ENCODE measurements at places on chromosomes 7 and 10. TPM values are rescaled to one million over a fixed set of nuclear protein-coding genes. Genes with fewer than 3 reads are reported as not detected.

GRCh38 chr10:112721080-112721698 is 228.9 kb upstream of the TCF7L2 start:
- DNase-seq = no peak

GRCh38 chr10:3265088-3265487 is 92.5 kb upstream of the PITRM1 start:
- no peak for DNase-seq

DNA sequence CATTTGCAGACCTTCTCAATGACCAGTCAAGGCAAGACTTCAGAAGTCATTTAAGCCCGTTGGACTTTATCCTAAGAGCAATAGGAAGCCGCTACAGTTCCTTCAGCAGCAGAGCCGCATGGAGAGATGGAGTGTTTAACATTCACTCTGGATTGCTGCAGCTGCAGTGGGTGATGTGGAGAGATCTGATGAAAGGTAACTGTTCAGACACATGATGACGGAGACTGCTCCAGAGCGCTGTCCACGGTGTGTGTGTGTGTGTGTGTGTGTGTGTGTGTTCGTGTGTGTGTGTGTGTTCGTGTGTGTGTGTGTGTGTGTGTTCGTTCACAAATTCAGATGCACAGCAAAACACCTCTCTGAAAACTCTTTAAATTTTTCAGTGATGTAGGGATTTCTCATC is 37.0 kb downstream of the SEC61G start:
- no peak for DNase-seq

GRCh38 chr7:35647171-35647574 is 47.8 kb downstream of the HERPUD2 start:
- no peak for DNase-seq

GRCh38 chr7:30912986-30913811 is 1.5 kb downstream of the AQP1 start:
- no peak for DNase-seq

DNA sequence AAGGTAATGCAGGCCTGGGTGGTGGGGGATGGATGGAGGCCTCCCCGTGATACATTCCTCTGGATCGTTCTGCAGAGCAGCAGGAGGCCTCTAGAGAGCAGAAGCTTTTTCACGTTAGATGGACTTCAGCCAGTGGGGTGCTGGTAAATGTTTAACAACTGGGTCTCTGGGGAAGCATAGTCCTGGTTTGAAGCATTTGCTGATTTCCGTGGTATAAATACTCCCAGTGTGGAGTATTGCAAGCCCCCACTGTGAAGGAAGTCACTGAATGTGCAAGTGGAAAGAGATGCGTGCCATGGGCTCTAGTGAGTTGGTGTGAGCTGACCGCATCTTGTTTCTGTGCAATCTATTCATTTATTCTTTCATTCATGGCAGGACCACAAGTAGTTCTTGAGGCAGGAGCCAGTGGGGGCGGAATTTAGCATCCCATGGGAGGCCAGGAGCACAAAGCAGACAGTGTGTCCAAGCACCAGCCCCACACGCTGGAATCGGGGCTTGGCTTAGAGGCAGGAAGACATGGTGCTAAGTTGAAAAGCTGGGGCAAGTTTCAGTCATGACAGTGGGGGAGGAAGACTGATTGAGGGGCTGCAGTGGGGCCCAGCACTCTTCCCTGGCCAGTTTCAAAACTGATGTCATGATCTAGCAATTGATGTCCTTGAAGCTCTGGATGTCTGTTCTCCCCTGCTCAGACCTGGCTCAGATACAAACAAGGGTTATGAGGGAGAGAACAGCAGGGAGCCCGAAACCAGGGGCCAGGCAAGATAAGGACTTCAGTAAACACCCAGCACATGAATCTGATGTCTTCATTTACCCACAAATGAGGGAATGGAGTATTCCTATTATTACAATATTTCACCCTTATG is 280.9 kb upstream of the LYZL1 start:
- no peak for DNase-seq

DNA sequence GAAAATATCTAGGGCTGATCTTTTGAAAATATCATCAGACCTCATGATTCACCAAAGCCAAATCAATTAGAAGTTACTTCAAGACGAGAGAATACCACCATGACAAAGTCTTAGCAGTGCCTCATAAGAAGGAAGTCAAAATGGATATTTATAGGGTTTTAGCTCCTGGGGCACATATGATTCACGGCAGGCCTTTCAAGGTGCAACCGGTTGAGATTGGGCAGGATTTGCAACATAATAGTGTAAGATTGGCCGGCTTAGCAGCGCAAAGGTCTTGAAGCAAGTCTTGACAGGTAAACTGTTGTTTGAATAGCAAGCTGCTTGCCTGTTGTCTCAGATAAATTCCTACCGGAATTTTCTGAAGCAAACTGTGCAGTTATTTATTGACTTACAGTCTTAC is 17.5 kb downstream of the ADRB1 start:
- DNase-seq = no peak

- no peak for DNase-seq
Measured at GRCh38 chr7:71343039-71343438, 211.1 kb downstream of the GALNT17 start.

DNA sequence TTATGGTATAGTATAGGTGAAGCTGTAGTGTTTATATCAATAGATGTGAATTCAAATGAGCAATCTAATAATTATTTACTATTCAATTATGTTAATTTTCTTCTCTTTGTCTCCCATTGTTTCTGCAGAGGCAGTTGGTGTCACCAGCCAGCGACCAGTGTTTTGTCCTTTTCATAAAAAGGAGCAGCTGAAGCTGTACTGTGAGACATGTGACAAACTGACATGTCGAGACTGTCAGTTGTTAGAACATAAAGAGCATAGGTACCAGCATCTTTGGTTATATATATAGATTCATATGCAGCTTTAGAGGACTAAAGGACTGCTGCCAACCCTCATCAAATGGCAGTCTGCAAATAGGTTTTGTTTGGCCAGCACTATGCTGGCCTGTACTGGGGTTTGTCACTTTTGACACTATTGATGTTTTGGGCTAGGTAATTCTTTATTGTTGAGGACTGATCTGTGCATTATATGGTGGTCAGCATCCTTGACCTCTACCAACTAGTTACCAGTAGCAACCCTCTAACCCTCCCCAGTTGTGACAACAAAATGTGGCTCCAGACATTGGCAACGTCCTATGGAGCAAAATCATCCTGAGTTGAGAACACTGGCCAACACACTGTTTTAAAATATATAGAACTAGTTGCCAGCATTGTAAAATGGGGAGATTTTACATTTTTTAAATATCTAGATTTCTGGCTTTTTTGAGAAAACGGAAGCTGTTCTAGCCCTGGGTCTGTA is 59.2 kb downstream of the TRIM24 start:
- no peak for DNase-seq

DNA sequence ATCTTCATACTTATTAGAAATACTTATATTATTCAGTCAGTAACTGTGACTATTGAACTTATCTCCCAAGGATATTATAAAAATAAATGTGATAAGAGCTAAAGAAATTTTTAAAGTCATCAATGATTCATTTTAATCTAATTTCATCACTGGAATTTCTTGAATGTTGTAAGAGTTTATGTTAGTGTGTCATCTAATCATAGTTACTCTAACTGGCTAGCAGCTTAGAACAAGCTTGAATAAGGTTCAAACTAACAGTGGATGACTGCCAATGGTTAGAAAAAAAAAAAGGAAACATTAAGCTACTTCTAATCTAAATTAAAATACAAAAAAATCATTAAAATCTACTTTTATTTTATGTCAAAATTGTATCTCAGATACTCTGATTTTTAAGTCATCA is 1066.3 kb downstream of the CNTNAP2 start:
- no peak for DNase-seq

- no peak for DNase-seq
Measured at GRCh38 chr7:121166916-121167315, 161.9 kb upstream of the WNT16 start.

- peak; percentile 99 for DNase-seq
Measured at GRCh38 chr10:69217119-69217754, 2.9 kb upstream of the HKDC1 start.

- DNase-seq = no peak
Measured at GRCh38 chr10:101229266-101230182, at the start of gene LBX1. TSS of gene LBX1 (minus strand) at chr10:101229463. CDS start at chr10:101228815, 648 bp downstream.

- DNase-seq = peak; percentile 25
Measured at GRCh38 chr7:92988051-92988450, 129.7 kb downstream of the SAMD9 start.

DNA sequence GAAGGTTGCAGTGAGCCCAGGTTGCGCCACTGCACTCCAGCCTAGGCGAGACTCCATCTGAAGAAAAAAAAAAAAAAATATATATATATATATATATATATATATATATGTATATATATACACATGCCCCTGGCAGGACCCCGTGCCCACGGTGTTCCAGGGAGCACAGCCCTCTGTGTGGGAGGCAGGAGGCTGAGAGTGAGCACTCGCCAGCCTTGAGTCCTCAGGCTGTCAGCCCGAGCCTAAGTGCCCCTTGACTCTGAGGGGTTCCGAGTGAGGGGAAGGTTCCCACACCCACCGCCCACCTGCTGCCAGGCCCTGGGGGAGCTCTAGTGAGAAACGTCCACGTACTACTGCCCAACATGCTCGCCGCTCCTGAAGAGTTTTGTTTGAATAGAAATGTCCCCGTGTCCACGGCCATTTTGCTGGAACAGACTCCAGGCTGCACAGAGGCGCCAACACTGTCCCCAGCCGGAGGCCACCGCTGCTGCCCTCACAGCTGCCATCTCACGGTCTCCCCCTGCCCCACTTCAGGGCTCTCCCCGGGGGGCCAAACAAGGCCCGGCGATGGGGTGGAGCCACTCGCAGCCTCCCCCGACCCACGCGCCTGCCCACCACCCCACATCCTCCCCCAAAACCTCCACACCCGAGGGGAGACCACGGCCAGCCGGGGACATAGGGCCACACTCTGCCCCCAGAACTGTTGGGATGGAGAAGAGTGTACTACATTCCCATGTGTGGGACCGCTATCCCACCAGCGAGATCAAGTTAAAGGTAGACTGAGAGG is 62.8 kb upstream of the EBF3 start:
- no peak for DNase-seq

GRCh38 chr7:148402159-148402558 is 188.4 kb upstream of the C7orf33 start:
- DNase-seq = no peak

- no peak for DNase-seq
Measured at GRCh38 chr7:356087-356486, 66.1 kb downstream of the FOXL3 start.

Gene UCN3
- not detected for total RNA-seq

Gene PRKCQ
- total RNA-seq = 4.5 TPM

Gene PILRA
- not detected for total RNA-seq

Gene AASS
- 11.9 TPM for total RNA-seq

Gene EGFR
- 48.1 TPM for total RNA-seq

Gene ZNF503
- total RNA-seq = 9.6 TPM

Gene C10orf62
- not detected for total RNA-seq

Gene PAPOLB
- not detected for total RNA-seq

Gene C1QL3
- 0.69 TPM for total RNA-seq

Gene SEMA3D
- 0.35 TPM for total RNA-seq

Gene COBL
- 6.6 TPM for total RNA-seq

Gene AKR1C8
- total RNA-seq = not detected
